AG08395 (cell line): ENCODE measurements at places on chromosomes 2 and 18.
A peak's percentile ranks its signal among the peaks of the same experiment; 100 is the strongest.

DNA sequence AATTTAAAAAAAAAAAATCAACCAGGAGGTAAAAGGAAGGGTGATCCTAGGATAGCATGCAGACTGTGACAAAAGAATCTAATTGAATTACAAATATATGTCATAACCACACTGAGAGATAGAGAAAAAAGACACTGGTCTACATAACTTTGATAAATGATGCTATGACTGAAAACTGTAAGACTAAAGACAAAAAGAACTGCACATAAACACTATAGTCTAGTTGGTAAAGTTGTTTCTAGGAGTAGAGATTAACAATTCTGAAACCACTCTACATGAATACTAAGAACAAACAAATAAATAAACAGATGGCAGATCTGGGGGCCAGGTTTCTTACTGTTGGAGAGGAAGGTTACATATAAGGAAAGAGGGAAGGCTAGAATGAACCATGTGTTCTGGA is 14.6 kb upstream of the CHAC2 start:
- DNase-seq = no peak

DNA sequence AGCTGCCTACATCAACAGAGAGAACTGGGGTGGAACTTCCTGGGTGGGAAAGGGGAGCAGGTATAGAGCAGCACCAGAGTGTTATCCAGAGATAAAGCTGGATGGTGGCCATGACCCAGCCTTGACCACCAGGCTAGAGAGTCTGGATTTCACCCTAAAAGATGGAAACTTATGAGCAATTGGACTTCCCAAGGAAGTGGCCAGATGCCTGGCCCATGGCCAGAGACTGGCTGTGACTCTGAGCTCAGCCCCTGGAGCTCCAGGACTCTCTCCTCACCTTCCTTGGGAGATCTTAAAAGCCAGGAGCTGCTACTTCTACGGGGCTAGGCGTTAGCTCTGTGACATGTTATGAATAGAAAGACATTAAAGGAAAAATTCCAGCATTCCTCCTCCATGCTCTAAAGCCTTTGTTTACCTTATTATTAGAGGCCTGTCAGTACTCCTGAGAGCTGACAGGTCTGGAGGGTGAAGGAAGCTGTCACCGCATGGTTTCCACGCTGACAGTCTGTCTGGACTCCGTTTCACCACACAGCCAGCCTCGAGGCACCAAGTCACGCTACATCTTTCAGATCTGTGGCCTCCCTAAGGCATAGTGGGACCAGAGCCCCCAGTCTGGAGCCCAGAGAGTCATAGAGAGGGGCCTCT is 260.0 kb upstream of the SIX2 start:
- peak; percentile 35 for DNase-seq

- no peak for DNase-seq
These were observed 101.2 kb downstream of the DYNC1I2 start for GRCh38 chr2:171788316-171788993.

- DNase-seq = peak; percentile 61
These were observed 11.6 kb downstream of the EN1 start for GRCh38 chr2:118835746-118836410.

- no peak for DNase-seq
These were observed 293.9 kb downstream of the KIAA1328 start for GRCh38 chr18:37122877-37123276.
